ENCODE measurements at places on chromosomes 5 and 9.

DNA sequence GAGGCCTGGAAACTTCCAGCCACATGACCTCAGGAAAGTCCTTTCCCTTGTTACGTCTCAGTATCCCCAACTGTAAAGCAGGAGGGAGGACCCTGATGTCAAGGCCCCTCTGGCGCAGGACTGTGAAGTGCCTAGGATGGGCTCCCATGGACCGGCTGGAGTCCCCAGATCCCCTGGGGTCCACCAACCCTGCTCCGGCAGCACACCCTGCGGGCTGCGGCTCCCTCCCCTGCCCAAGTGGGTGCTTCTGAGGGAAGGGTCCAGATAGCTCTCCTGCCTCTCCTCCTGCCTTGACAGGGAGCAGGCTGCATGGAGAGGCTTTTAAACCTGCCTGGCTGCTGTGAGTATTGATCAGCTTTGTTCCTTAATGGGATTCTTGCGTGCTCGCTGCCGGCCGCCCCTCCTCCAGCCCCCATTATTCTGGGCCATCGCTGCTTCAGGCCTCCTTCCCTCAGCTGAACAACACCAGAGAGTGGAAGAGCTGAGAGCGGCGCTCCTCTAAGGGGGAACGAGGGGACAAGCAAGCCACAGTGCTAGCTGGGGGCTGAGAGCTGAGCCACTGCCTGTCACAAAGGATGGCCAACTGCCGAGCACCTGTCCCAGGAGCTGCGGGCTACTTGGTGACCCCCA, 25.6 kb upstream of the NTNG2 start:
- no peak for DNase-seq

DNA sequence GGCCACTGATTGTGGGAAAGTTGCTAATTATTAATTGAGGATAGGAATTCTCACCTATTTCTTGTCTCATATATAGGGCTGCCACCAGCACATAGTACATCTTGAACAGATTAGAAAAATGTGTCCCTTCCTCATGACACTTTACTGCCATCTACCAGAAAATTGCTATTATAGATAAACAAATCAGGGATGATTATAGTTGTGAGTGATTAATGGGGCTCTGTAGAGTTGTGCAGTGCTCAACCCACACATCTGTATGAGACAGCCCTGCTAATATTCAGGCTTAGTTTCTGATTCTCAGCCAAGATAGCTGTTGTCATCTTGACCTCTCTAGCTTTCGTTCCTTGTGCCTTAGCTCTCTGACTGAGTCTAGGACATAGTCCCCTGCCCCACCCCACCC, 373.3 kb downstream of the TLE4 start:
- no peak for DNase-seq

DNA sequence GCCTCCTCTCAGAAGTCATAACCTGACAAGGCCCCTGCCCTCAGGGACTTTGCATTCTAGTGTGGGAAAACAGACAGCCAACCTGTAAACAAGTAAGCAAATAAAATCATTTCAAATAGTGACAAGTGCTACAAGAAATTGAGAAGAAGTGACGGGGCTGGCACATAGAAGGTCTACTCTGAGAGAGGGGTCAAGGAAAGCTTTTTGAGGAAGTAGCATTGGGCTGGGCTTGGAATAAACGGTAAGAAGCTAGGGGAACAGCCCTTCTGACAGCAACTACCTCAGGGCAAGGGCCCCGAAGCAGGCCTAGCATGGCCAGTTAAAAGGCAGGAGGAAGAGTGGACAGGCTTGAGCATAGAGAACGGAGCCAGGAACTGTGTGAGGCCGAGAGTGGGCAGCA, 4.8 kb upstream of the SLC2A8 start:
- DNase-seq, result no peak

- no peak for DNase-seq
Measured at GRCh38 chr9:123637945-123638634, 282.1 kb downstream of the CRB2 start.

GRCh38 chr9:132556714-132557113, 25.7 kb upstream of the BARHL1 start:
- DNase-seq, result no peak

- DNase-seq, result no peak
Measured at GRCh38 chr5:159304961-159305595, 25.2 kb downstream of the IL12B start.

- DNase-seq, result no peak
Measured at GRCh38 chr5:171155621-171156020, 153.4 kb upstream of the TLX3 start.

- DNase-seq, result no peak
Measured at GRCh38 chr5:103514371-103514770, 48.2 kb downstream of the NUDT12 start.

- DNase-seq, result no peak
Measured at GRCh38 chr5:178325679-178326373, 93.2 kb upstream of the PHYKPL start.

- no peak for DNase-seq
Measured at GRCh38 chr5:73282383-73282782, 109.4 kb downstream of the TMEM174 start.

GRCh38 chr5:168890816-168891812, 311.9 kb upstream of the PANK3 start:
- no peak for DNase-seq

GRCh38 chr9:87882627-87883026, at the start of gene SPATA31E1:
Gene SPATA31E1, plus strand, starts transcription at chr9:87882877. Its CDS starts 15 bp downstream, at chr9:87882892.
- no peak for DNase-seq

DNA sequence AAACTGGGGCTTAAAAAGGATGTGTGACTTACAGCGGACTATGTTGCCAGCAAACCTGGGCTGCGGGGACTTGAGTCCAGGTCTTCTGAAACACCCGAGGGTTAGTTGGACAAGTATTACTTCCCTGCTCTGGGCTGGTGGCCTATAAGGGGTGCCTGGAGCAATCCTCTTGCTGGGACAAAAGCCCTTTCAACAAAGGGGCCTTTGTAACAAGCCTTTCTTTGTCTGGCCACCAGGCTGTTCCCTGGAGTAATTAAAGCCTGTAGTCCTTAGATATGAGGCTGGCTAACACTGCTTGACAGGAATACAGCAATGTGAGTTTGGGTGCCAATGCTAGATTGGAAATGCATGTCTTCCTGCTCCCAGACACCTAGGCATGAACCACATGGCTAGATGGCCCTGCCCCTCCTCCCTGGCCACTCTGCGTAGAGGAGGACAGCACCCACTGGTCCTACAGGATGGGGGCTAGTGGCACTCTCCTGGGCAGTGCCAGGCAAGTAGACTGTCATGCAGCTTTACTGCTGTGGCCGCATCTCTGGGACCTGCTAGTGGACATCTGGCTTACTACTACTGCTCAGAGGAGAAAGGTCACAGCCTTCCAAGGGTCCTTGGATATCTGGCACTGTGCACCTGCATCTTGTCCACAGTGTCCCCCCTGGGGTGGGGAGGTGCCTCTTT, 343.1 kb downstream of the ZSWIM6 start:
- peak; percentile 22 for DNase-seq

DNA sequence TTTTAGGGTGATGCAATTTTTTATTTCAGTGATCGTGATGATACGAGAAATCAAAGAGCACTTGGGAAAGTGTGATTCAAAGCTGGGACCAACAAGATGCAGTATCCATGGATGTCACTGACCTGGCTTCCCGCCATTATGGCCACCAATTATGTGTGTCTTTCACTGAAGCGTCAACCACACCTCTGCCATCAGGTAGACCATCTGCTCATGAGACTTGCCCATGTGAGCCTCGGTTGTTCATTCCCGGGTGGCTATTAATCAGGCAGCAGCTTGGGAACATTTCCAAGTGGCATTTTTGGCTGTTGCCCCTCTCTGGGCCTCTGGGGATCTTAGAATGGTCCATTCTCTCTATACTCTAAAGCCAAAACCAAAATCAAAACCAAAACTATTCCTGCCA, 436.0 kb upstream of the ADAMTSL1 start:
- DNase-seq, result no peak

GRCh38 chr5:160105686-160106360, 13.4 kb downstream of the PWWP2A start:
- no peak for DNase-seq

GRCh38 chr5:174511714-174512253, 212.6 kb upstream of the MSX2 start:
- no peak for DNase-seq

DNA sequence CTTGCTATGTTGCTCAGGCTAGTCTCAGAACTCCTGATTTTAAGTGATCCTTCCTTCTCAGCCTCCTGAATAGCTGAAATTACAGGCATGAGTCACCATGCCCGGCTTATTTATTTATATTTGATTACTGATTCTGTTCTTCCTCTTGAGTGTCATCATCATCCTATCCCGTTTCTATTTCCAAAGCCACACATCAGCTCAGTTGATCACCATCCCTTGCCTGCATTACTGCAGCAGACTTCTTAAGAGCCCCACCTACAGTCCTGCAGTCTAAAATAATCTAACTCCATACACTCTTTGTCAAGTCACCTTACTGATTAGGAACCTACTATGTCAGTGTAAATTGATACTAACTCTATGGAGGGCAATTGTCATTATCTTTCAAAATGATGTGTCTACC, 138.9 kb upstream of the RAI14 start:
- no peak for DNase-seq
